ENCODE measurements at places on chromosomes 7 and 10.
A peak's percentile ranks its signal among the peaks of the same experiment; 100 is the strongest.

DNA sequence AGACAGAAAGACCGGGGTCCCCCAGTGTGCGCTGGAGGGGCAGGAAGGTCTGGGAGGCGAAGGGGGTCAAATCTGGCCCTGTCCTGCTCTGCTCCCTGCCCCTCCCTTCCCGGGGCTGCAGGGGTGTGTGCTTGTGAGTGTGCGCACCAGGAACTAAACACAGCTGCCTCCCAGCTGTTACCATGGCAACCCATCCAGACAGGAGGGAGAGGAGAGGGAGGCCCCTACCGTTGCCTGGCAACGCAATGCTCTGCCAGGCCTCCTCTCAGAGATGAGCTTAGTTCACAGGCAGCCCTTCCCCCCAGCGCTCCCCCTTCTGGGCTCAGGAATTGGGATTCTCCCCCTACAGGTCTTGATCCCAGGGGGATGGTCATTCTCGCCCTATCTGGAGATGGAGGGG is 6.1 kb downstream of the NYAP1 start:
- peak; percentile 79 for DNase-seq

GRCh38 chr7:69864274-69864673 is 266.0 kb downstream of the AUTS2 start:
- no peak for DNase-seq

GRCh38 chr10:113897693-113898618 is 43.5 kb downstream of the NHLRC2 start:
- no peak for DNase-seq

DNA sequence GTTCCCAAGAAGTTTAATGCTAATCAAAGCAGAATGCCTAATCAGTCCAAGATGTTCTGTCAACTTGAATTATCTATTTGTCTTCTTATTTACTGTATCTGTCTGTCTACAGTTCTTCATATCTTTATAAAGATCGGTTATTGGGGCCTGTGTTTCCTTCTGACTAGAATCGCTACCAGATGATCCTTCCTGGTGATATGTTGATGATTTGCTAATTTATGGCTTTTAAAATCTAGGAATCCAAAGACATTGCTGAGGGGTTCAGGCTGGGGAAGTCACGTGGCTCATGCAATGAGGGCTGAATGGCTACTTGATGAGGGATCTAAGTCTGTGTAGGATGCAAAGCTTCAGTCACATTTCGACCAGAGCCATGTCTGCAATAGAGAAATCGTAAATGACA is 536.3 kb downstream of the KCNMA1 start:
- no peak for DNase-seq

DNA sequence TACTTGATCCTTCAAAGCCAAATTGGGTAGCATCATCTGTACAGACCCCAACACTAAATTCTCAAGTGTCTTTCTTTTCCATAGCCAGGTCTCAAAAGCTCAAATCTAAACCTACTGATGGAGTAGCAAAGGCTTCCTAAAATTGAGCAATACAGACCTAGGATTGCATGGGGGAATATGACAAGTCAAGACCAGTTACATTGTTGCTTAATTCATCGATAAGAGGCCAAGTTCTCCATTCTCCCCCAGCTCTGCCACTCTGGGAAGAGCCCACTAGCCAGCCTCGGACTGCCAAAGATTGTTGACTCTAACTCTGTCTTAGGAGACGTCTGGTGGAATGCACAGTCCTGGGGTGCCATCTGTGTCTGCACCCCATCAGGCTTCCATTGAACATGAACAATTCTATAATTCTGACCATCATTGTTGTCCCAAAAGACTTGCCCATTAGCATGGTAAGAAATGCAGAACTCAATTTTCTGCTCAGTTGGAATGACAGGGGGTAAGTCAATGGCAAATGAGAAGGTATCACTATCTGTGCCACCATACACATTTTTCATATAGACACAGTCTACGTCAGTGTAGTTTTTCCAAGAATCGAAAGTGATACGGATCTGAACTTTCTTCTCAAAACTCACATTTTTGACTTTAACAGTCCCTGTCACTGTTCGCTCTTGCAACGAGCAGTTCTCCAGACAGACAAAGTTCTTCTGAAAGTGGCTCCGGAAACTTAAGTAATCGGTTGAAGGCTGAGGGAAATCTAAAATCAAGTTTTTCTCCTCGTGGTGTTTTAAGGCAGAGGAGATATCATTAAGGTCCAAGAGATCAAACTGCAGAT is 2.9 kb downstream of the PPP1R3C start:
- no peak for DNase-seq

DNA sequence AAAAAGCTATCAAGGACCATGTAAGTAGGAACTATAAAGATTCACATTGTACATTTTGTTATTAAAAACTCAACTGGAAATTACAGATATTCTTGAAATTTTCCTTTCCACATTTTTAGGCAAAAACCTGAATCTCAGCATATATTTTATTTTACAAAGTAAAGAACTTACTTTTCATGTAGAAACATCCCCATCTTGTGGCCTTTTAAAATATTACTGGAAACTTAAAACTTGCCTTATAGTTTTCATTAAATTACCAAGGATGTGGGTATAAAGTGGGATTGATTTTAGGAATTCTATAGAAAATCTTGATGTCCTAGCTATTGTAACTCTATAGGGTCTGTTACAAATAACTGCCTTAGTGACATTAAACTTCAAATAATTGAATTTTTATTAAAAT is 10.6 kb downstream of the DBF4 start:
- DNase-seq = no peak

GRCh38 chr10:32985775-32986350 is 27.8 kb upstream of the ITGB1 start:
- DNase-seq = no peak

- DNase-seq = no peak
Observed at GRCh38 chr10:118028619-118029018, 18.1 kb downstream of the RAB11FIP2 start.

GRCh38 chr10:76133597-76134255 is 702.3 kb downstream of the LRMDA start:
- no peak for DNase-seq

GRCh38 chr7:138097064-138097741 is 20.9 kb downstream of the AKR1D1 start:
- no peak for DNase-seq

GRCh38 chr7:20831956-20832355 is 45.3 kb upstream of the SP8 start:
- DNase-seq = no peak

GRCh38 chr7:907158-907980 is 31.0 kb downstream of the GET4 start:
- DNase-seq = no peak

GRCh38 chr7:80918909-80919721 is at the start of gene SEMA3C:
TSS of gene SEMA3C (minus strand) at chr7:80919051. CDS start at chr7:80916781, 2,270 bp downstream.
- DNase-seq = peak; percentile 80

DNA sequence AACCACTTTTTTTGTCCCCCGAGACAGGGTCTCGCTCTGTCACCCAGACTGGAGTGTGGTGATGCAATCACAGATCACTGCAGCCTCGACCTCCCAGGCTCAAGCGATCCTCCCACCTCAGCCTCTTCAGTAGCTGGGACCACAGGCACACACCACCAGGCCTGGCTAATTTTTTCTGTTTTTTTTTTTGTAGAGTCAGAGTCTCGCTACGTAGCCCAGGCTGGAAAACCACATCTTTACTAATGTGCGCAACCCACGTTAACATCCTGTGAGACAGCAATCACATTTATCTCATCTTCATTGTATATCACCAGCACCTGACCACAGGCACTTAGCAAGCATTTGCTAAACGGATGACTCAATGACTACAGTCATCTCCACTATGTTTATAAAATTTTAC is 77.8 kb upstream of the ATP6V0A4 start:
- no peak for DNase-seq

- no peak for DNase-seq
Observed at GRCh38 chr7:136665878-136666509, 202.5 kb upstream of the CHRM2 start.

DNA sequence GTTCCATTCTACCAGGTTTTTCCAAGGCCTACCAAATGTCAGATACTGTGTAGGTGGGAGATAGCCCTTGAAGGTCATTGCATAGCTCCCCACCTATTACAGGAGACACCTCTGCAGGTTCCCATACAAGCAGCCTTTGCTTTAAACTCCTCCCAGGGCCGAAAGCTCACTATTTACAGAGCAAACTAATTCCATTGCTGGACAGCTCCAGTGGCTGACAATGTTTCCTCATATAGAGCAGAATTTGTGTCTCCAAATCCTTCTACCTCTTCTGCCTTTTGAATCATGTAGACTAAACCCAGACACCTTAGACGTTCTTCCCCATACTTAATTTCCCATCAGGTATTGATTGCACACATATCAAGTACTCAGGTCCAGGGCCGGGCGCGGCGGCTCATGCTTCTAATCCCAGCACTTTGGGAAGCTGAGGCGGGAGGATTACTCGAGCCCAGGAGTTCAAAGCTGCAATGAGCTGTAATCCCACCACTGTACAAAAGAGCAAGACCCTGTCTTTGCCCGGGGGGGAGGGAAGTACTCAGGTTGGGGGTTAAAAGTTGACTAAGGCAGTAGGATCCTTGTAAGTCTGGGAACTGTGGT is 2.1 kb downstream of the CNNM1 start:
- no peak for DNase-seq

GRCh38 chr10:129136074-129136473 is 331.0 kb upstream of the MGMT start:
- no peak for DNase-seq

DNA sequence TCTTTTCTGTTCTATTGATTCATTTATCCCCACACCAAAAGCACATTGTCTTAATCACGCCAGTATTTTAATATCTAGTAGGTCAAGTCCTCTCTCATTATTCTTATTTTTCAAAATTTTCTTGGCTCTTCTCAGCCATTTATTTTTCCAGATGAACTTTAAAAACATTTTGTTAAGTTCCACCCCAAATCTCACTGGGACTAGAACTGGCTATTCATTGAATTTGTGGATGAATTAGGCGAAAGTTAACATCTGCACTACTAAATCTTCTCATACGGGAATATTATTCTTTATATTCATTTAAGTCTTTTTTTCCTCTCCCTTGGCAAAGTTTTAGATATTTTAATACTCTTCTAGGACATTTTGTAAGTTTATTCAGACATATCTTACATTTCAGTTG is 295.2 kb upstream of the MGMT start:
- no peak for DNase-seq

GRCh38 chr7:155922067-155922816 is 110.0 kb upstream of the SHH start:
- DNase-seq = peak; percentile 46

GRCh38 chr7:28037220-28038010 is 143.2 kb downstream of the JAZF1 start:
- DNase-seq = no peak

GRCh38 chr7:129664029-129665012 is 52.8 kb downstream of the NRF1 start:
- DNase-seq = no peak

GRCh38 chr10:72814099-72814790 is 79.3 kb upstream of the OIT3 start:
- DNase-seq = no peak

- no peak for DNase-seq
Observed at GRCh38 chr7:17016402-17017010, 134.7 kb upstream of the AGR3 start.

DNA sequence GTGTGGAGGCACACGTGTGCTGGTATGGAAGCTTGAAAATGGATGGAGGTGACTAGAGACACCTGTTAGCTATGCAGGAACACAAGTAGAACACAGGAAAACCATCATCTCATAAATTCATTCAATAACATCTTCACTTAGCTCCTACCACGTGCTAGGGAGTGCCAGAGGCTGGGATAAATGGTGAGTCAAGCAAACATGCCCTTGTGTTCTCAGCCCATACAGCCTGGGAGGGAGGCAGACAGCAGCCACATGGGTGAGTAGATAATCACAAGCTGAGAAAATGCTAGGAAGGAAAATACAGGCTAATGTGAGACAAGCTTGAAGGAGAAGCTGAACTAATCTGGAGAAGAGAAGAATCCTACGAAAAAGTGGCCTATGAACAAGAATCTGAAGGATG is 468.0 kb upstream of the ZMIZ1 start:
- no peak for DNase-seq

DNA sequence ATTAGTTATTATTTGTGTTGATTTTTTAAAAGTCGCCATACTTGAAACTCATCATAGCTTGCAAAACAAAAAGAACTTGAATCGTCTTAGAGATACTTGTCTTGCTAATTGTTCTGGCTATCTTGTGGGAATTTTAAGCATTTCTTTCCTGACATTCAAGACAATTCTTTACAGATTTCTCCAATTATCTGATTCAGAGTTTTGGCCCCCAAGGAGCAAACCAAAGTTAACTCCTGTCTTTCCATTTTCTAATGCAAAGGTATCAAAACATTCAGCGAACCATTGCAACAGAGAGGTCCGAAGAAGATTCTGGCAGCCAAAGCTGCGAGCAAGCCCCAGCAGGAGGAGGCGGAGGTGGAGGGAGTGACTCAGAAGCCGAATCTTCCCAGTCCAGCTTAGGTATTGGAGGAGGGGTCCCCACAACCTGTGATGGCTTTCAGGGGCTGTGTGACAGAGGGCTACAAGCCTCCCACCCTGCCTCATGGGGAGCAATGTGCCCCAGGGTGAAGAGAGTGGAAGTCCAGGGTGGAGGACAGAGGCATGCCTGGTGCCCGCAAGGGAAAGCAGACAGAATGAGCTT is 119.4 kb upstream of the STK17A start:
- no peak for DNase-seq

- no peak for DNase-seq
Observed at GRCh38 chr7:155793720-155794119, 18.5 kb downstream of the SHH start.

- DNase-seq = no peak
Observed at GRCh38 chr10:15232279-15232678, 63.8 kb upstream of the NMT2 start.

DNA sequence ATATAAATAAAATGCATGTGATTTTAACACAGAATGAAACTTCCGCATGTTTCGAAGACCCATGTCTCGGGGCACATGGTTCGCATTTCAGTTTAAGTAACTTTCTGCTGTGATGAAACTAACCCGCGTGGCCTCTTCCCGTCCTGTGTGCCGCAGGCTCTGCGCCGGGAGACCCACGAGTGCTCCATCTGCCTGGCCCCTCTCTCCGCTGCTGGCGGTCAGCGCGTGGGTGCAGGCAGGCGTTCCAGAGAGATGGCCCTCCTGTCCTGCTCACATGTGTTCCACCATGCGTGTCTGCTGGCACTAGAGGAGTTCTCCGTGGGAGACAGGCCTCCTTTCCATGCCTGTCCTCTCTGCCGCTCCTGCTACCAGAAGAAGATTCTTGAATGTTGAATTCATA is 35.7 kb downstream of the RNF32 start:
- no peak for DNase-seq

DNA sequence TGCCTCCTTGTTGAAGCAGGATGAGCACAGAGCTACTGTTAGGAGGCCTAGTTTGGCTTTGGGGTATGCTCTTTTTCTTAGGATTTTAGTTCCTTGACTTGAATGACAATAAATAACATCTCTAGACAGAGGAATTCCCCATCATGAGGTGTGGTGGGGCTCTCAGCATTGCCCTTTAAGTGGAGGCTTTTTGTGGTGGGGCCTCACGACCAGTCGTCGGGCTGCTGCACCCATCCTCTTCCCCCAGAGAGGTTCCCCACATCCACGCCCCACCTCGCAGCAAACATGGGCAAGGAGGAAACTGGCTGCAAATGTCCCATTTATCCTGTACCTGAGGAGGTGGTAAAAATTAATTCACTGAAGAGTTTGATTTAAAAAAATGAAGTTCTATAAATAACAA is 36.1 kb upstream of the TARP start:
- no peak for DNase-seq

GRCh38 chr7:94325122-94325475 is 69.6 kb upstream of the COL1A2 start:
- no peak for DNase-seq

Data from mesothelial cell of epicardium (in vitro differentiated cells).